Thoracic aorta (tissue), 2 donors: ENCODE measurements at places on chromosomes 2 and 18. TPM values are rescaled to one million over a fixed set of nuclear protein-coding genes. Genes with fewer than 3 reads are reported as not detected.

Gene DES
- 302 TPM for total RNA-seq

Gene RAB6D
- total RNA-seq = not detected

Gene ELP2
- 59.0 TPM for total RNA-seq

Gene MLPH
- total RNA-seq = 7.4 TPM

Gene PLGLB2
- 4.9 TPM for total RNA-seq

Gene RABL2A
- 13.5 TPM for total RNA-seq

Gene MAPRE2
- 31.8 TPM for total RNA-seq

DNA sequence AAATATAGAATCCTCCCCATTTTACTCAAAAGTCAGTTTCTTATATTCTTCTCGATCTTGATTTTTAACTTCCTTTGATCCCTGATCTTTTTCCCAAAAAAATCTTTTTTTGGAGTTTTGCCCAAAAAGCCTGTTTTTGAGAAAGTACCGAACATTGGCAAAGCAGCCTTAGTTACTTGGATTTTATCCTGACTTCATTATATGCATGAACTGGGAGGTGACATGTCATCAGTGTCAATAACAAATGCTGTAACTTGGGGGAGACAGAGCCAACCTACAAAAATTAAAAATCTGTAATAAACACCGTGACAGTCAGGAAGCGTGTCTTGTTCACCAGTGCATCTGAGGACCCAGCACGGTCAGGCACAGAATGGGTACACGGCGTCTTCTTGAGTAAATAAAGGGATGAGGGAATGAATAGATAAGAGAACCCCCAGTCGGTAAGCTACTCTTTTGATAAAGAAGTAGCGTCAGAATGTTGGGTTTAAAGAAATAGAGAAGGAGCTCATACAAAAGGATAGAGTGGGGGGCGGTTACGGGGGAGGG lies 24.9 kb downstream of the TRAPPC12 start:
- peaks cover 9% of the 10 kb centered on the region for H3K4me1 ChIP-seq
- no peak for DNase-seq

GRCh38 chr2:143030127-143030526 lies 99.1 kb upstream of the ARHGAP15 start:
- H3K27ac ChIP-seq = no peak overlapping the region
- H3K4me1 ChIP-seq = peaks cover 8% of the 10 kb centered on the region
- no peaks in the 10 kb centered on the region for H3K36me3 ChIP-seq
- no peaks in the 10 kb centered on the region for H3K27me3 ChIP-seq

- peak overlapping the region; percentile 54 for H3K4me3 ChIP-seq
- peak; percentile 76 for DNase-seq
- no peaks in the 10 kb centered on the region for H3K27me3 ChIP-seq
- peaks cover 60% of the 10 kb centered on the region for H3K36me3 ChIP-seq
- H3K27ac ChIP-seq = peak overlapping the region; percentile 90
- peaks cover 95% of the 10 kb centered on the region for H3K4me1 ChIP-seq
Measured at GRCh38 chr2:217858519-217859491, 144.0 kb downstream of the TNS1 start.

- H3K27me3 ChIP-seq = no peaks in the 10 kb centered on the region
- no peak overlapping the region for H3K27ac ChIP-seq
- H3K36me3 ChIP-seq = no peaks in the 10 kb centered on the region
- H3K4me1 ChIP-seq = no peaks in the 10 kb centered on the region
Measured at GRCh38 chr2:205848601-205849000, 166.3 kb downstream of the NRP2 start.

GRCh38 chr2:103327966-103328365 lies 566.1 kb downstream of the TMEM182 start:
- no peaks in the 10 kb centered on the region for H3K36me3 ChIP-seq
- no peaks in the 10 kb centered on the region for H3K27me3 ChIP-seq

GRCh38 chr2:215712871-215713790 lies 277.3 kb upstream of the FN1 start:
- no peak for DNase-seq
- peaks cover 46% of the 10 kb centered on the region for H3K4me1 ChIP-seq
- no peak overlapping the region for H3K27ac ChIP-seq
- H3K4me3 ChIP-seq = no peak overlapping the region

DNA sequence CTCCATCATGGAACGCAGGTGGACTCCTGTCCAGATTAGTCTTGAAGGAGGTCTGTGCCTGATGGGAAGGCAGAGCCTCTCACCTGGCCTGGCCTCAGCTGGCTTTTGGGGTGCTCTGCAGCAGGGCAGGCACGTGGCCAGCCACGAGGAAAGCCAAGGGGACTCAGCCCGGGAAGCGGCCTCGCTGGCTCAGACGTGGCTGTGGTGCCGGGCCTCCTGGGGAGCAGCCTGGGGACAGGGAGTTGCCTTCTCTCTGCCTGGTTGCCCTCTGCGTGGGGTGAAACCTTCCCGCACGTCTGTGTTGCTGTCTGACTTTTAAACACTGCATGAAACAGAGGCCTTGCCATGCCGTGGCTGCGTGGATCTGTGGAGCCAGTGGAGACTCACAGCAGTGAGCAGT lies 45.0 kb downstream of the RTP5 start:
- H3K4me1 ChIP-seq = no peaks in the 10 kb centered on the region
- no peak for DNase-seq
- no peak overlapping the region for H3K27ac ChIP-seq
- H3K27me3 ChIP-seq = no peaks in the 10 kb centered on the region
- no peaks in the 10 kb centered on the region for H3K36me3 ChIP-seq

GRCh38 chr2:63035169-63035568 lies 15.5 kb upstream of the OTX1 start:
- H3K27me3 ChIP-seq = no peaks in the 10 kb centered on the region
- no peaks in the 10 kb centered on the region for H3K4me1 ChIP-seq
- no peak overlapping the region for H3K4me3 ChIP-seq
- H3K27ac ChIP-seq = no peak overlapping the region

- no peaks in the 10 kb centered on the region for H3K36me3 ChIP-seq
- DNase-seq = no peak
- H3K27ac ChIP-seq = no peak overlapping the region
- H3K4me1 ChIP-seq = no peaks in the 10 kb centered on the region
Measured at GRCh38 chr2:144003460-144004075, 516.4 kb downstream of the ZEB2 start.

DNA sequence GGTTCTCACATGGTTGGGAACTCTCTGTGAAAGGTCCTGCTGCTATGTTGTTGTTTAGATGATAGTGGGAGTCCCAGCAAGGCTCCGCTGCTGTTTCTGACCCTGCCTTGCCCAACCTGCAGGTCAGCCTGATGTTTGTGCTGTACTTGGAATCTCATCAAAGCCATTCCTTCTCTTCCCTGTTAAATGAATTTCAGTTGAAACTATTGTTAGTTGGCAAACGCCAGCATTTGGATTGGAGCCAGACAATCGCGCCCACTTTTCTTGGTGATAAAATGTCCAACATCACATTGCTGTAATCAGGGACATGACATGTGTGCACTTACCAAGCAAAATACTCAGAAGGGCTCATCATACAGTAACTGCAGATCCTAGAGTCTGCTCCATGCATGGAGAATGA lies 12.8 kb upstream of the TWSG1 start:
- no peak overlapping the region for H3K4me3 ChIP-seq
- no peaks in the 10 kb centered on the region for H3K27me3 ChIP-seq
- no peak for DNase-seq
- H3K27ac ChIP-seq = no peak overlapping the region

DNA sequence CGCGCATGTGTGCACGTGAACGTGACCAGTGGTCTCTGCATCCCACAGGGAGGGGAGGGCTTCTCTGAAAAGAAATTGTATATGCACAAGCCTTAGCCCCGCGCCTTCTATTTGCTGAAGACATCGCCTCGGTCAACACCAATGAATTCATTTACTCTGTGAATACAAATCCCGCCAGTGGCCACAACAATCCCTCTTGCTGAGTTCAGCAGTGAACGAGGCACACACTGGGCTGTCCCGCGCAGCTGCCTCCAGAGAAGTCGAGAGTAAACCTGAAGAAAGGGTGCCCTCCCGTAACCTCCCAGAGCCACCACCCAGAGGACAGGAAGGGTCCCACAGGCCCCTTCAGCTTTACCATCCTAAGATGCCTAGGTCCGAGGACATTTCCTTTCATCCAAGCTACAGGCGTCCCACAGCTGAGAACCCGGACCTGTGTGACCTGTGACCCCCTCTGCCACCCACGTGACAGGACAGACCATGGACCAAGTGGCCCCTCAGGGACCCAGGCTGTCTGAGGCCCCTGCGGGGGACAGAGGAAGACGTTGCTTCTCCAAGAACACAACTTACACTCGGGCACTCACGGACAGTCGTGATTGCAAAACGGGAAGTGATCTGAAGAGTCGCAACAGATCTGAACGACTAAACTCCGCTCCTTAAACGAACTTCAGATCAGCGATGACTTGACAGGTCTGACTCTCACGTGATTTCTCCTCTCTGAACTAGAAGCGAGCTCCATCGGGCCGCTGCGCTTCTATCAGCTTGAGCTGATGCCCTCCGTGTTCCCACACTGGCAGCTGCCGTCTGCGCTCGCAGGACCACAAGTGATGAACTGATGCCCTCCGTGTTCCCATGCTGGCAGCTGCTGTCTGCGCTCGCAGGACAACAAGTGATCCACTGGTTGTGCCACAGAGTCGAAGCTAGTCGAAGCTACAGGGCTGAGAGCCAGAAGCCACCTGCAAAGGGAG lies 92.7 kb downstream of the ZNF516 start:
- H3K27me3 ChIP-seq = no peaks in the 10 kb centered on the region
- H3K36me3 ChIP-seq = no peaks in the 10 kb centered on the region
- no peaks in the 10 kb centered on the region for H3K4me1 ChIP-seq
- DNase-seq = no peak
- no peak overlapping the region for H3K4me3 ChIP-seq
- H3K27ac ChIP-seq = no peak overlapping the region

- H3K27me3 ChIP-seq = no peaks in the 10 kb centered on the region
- H3K4me3 ChIP-seq = no peak overlapping the region
- H3K36me3 ChIP-seq = no peaks in the 10 kb centered on the region
- no peak overlapping the region for H3K27ac ChIP-seq
- no peak for DNase-seq
Measured at GRCh38 chr2:437756-438393, 150.0 kb upstream of the ALKAL2 start.

DNA sequence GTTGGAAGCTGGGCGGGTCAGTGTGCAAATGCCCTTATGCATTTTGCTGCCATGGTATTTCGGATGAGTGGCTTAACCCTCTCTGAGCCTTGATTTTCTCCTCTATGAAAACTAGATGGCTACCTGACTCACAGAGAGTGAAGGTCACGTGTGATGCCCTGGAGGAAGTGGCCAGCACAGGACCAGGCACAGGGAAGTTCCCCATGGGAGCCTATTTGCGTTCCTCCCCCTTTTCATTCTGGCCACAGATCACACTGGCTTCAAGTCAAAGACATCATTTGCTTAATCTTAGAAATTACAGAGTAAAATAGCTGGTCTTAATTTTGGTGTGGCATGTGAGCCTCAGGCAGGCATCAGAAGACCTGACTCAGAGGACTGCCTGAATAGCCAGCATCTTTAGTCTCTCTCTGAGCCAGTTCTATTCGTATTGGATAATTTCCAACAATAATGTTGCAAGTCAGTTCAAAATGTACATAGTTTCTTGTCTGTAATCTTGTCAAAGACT lies 57.6 kb upstream of the CD302 start:
- no peak overlapping the region for H3K27ac ChIP-seq
- no peaks in the 10 kb centered on the region for H3K36me3 ChIP-seq
- H3K4me3 ChIP-seq = no peak overlapping the region
- peaks cover 7% of the 10 kb centered on the region for H3K4me1 ChIP-seq
- no peak for DNase-seq

- peaks cover 2% of the 10 kb centered on the region for H3K36me3 ChIP-seq
- H3K27me3 ChIP-seq = no peaks in the 10 kb centered on the region
- peaks cover 5% of the 10 kb centered on the region for H3K4me1 ChIP-seq
- DNase-seq = no peak
- H3K4me3 ChIP-seq = no peak overlapping the region
Measured at GRCh38 chr2:8984855-8985254, 18.6 kb downstream of the MBOAT2 start.

GRCh38 chr2:97702731-97703470 lies 10.5 kb upstream of the ZAP70 start:
- no peaks in the 10 kb centered on the region for H3K27me3 ChIP-seq
- no peaks in the 10 kb centered on the region for H3K4me1 ChIP-seq
- no peak overlapping the region for H3K4me3 ChIP-seq
- H3K36me3 ChIP-seq = no peaks in the 10 kb centered on the region

DNA sequence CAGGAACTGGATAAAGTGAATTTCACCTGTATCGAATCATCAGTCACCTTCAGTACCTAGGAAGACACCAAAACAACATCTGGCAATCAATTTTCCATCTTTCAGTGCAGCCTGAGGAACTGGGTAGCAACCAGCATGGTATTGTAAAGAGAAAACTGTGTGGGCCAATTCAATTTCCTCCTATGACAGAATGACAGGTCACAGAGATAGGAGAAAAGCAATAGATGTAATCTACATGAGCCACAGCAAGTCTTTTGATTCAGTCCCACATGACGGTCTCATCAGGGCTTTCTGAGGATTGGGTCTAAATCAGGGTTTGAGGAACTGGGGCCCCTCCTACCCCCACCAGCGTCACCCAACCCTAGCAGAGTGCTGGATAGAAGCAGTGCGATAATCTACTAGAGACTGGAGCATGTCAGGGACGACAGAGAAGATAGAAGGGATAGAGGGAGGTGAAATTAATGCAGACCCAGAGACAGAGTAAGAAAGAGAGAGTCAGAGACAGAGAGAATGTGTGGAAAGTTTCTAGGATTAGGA lies 268.7 kb downstream of the LRRTM1 start:
- H3K27ac ChIP-seq = no peak overlapping the region
- no peaks in the 10 kb centered on the region for H3K4me1 ChIP-seq
- H3K36me3 ChIP-seq = no peaks in the 10 kb centered on the region
- no peaks in the 10 kb centered on the region for H3K27me3 ChIP-seq

GRCh38 chr2:220961143-220961860 lies 610.8 kb downstream of the EPHA4 start:
- H3K4me3 ChIP-seq = no peak overlapping the region
- no peak for DNase-seq
- no peaks in the 10 kb centered on the region for H3K36me3 ChIP-seq
- no peaks in the 10 kb centered on the region for H3K27me3 ChIP-seq
- H3K4me1 ChIP-seq = peaks cover 10% of the 10 kb centered on the region

DNA sequence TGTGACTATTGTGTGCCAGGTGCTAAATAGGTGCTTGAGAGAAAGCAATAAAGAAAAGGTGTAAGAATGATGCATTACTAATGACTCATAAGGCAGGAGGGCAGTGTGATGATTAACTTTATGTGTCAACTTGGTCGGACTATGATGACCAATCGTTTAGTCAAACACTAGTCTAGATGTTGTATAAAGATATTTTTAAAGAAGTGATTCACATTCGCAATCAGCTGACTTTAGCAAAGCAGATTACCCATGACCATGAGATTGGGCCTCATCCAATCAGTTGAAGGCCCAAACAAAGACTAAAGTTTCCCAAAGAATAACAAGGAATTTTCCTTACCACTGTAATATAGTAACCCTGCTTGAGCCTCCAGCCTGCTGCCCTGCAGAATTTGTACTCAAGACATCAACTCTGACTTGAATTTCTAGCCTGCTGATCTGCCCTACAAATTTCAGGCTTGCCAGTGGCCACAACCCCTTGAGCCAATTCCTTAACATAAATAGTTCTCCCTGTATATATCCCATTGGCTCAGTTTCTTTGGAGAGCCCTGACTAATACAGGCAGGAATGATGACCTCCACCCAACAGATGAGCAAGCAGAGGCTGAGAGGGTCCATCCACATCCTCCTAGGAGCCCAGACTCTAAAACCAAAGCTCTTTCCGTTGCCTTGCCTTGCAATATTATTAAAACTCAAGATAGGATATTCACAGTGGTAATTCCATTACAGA lies 132.6 kb downstream of the ACTR3 start:
- no peak overlapping the region for H3K4me3 ChIP-seq
- H3K4me1 ChIP-seq = no peaks in the 10 kb centered on the region
- DNase-seq = no peak
